ENCODE measurements at places on chromosomes 2 and 18. TPM values are rescaled to one million over a fixed set of nuclear protein-coding genes. Genes with fewer than 3 reads are reported as not detected.

Gene COL4A4
- 0.41 TPM for total RNA-seq

Gene LRRC30
- not detected for total RNA-seq

Gene C2orf72
- total RNA-seq: 2.6 TPM

DNA sequence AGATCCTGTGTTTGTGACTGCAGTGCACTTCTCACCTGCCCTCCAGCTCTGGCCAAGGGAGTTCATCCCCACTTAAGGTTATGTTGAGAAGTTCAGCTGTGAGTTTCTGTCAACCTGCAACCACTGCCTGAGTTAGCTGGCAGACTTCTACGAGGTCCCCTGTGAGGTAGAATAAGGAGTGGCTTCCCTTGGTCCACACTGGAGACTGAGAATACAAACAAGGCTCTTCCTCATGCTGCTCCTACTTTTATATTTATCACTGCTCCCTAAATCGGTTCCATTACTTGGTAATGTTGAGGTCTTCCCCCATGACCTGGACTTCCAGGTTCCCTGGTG, 353.2 kb upstream of the CWC22 start:
- no peak for DNase-seq

DNA sequence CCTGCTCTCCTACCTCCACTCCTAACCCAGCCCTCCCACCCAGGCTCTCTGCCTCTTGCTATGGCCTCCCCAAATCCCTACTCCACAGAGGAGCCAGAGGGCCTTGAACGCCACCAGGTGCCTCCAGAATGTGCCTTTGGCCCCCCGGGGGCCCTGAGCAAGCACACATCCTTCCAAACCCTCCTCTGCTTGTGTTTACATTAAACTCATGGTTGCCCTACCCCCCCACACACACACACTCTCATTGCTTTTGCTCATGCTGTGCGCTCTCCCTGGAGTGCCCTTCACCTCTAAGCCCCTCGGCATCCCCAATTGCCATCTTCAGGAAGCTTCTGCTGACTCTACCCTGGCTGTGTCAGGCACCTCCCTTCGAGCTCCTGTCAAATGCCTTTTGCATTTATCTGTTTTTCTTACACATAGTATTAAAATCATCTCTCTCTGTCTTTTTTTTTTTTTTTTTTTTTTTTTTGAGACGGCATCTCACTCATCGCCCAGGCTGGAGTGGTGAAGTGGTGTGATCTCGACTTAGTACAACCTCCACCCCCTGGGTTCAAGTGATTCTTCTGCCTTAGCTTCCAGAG, 16.3 kb upstream of the TET3 start:
- DNase-seq: no peak

GRCh38 chr2:105857076-105857740, 112.5 kb downstream of the NCK2 start:
- DNase-seq: no peak

DNA sequence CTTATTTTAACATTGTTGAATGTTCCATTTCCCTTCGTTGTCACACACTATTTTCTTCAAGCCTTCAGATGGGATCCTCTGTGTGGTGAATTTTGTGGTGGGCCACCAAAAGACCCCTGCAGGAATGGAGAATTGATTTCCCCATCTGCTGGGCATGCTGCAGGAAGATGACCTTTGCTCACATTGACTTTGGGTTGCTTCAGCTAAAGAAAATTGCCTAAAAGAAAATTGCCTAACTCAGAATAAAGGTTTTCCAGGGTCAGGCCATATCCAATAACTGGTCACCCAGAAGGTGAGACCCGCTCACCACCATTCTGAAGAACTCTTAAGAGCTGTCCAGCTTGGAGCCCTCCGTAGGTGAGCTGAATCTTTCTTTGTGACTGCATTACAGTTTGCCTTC, 192.5 kb downstream of the CDH7 start:
- DNase-seq: no peak

GRCh38 chr2:157989227-157989626, 112.4 kb upstream of the UPP2 start:
- DNase-seq: no peak

GRCh38 chr2:6139916-6140315, 447.7 kb downstream of the SOX11 start:
- no peak for DNase-seq

- no peak for DNase-seq
Measured at GRCh38 chr2:178229927-178230326, 35.6 kb downstream of the OSBPL6 start.

DNA sequence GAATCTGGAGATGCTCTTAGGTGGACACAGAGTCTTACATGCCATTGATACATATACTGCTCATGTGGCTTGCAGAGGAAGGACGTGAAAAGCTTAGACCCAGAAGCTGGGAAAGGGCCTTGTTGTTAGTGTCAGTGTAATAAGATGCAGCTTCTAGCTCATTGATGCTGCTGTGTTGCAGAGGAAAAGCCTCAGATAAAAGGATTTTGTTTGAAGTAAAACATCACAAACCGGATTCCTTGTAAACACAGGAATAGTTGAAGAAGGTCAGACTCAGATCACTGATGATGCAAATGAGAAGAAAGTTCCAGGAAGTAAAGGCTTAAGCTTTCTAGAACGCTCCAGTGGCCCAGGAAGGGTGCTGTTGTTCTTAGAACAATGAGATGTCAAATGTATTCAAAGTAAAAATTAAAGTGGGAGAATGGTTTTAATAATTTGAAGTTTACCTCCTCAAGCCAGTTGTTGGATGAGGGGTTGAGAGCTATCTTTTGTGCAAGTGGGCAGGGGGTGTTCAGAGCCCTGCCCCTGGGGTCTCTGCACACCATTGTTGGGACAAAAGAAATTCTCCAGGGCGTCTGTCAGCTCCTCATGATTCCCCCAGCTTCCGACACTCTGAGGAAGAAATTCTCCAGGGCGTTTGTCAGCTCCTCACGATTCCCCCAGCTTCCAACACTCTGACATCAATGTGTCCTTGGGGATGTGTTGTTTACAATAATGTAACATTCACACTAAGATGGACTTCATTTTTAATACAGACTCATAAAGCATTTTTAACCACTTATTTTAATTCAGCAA, 61.3 kb upstream of the CHMP1B start:
- DNase-seq: no peak

Data from A172 (cell line).